ENCODE measurements at places on chromosomes 5 and 9.
A peak's percentile ranks its signal among the peaks of the same experiment; 100 is the strongest.

- DNase-seq = peak; percentile 61
Observed at GRCh38 chr9:36941441-36941840, 92.6 kb downstream of the PAX5 start.

- no peak for DNase-seq
Observed at GRCh38 chr9:136021171-136021871, 60.1 kb upstream of the UBAC1 start.

- no peak for DNase-seq
Observed at GRCh38 chr5:38515646-38516045, 40.8 kb downstream of the LIFR start.

- DNase-seq = no peak
Observed at GRCh38 chr9:69355232-69355631, 30.2 kb downstream of the ENTREP1 start.

DNA sequence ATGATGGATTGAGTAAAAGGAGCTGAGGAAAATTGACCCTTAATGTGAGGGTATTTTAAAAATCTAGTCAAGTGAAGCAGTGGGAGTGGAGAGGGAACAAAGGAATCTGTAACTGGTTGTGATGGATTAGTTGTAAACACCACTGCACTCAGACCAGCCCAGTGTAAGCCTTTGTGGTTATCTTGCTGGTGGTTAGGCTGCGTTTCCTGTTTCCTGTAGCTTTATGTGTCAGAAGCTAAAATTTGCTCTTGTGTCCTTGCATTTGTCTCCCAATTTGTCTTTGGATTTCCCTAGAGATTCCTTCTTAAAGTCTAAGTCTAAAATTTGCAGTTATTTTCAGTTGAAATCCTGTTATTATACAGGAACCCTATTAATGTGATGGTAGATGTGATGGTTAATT is 6.3 kb downstream of the IFNA21 start:
- DNase-seq = no peak

GRCh38 chr9:38527503-38527902 is 92.9 kb downstream of the ANKRD18A start:
- no peak for DNase-seq

DNA sequence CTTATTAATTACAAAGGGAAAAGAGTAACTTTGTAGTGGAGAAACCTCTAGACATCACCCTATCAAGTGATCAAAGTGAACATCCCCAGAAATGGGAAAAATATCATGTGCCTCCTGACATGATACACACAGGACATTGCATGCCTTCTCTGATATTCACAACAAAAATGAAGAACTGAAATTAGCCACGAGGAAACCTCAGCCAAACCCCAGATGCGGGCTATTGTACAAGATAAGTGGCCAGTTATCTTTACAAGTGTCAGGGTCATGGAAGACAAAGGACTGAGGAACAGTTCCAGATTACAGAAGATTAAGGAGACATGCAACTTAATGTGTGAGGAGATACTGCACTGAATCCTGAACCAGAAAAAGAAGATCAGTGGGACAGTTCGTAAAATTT is 23.8 kb upstream of the NPM1 start:
- DNase-seq = no peak

- DNase-seq = no peak
Observed at GRCh38 chr9:116287721-116288120, 134.1 kb downstream of the PAPPA start.

GRCh38 chr5:140240987-140241706 is 61.8 kb downstream of the PFDN1 start:
- DNase-seq = no peak

- DNase-seq = no peak
Observed at GRCh38 chr5:54440456-54440893, 15.0 kb upstream of the HSPB3 start.

DNA sequence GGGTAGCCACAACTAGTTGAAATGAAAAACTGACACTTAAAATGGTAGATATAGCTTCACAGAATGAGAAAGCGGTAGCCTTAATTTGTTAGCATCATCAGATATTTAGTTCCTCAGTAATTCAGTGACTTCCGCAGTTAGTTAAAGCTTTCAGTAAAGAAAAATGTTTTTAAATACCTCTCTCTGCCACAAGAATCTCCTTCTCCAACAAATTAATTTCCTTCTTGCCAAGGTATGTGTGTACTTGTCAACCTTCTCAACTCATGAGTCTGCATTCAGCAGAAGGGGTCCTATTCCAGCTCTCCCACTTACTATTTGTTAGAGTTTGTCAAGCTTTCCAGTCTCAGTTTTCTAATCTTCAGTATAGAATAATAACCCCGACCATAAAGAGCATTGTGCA is 26.3 kb upstream of the ERAP1 start:
- no peak for DNase-seq

DNA sequence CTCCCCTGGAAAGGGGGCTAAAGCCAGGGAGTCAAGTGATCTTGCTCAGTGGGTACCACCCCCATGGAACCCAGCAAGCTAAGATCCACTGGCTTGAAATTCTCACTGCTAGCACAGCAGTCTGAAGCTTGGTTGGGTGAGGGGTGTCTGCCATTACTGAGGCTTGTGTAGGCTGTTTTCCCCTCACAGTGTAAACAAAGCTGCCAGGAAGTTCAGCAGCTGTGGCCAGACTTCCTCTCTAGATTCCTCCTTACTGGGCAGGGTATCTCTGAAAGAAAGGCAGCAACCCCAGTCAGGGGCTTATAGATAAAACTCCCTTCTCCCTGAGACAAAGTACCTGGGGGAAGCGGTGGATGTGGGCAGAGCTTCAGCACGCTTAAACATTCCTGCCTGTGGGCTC is 17.1 kb upstream of the EPB41L4A start:
- DNase-seq = no peak

GRCh38 chr9:34252670-34253459 is 74.0 kb downstream of the UBAP1 start:
- no peak for DNase-seq

DNA sequence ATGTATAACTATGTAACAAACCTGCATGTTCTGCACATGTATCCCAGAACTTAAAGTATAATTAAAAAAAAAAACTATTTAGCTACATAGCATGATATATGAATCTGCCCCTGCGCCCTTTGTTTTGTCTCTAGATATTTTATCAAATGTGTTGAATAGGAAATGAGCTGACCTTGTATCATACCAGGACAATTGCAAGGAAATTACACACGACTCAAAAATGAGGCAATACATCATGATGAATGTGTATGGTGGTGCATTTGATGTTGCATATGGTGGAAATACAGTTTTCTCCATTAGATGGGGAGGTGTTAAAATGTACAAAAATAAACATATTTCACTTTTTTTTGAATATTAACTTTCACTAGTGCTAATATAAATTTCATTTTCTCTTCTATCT is 28.6 kb upstream of the CEP78 start:
- DNase-seq = no peak

DNA sequence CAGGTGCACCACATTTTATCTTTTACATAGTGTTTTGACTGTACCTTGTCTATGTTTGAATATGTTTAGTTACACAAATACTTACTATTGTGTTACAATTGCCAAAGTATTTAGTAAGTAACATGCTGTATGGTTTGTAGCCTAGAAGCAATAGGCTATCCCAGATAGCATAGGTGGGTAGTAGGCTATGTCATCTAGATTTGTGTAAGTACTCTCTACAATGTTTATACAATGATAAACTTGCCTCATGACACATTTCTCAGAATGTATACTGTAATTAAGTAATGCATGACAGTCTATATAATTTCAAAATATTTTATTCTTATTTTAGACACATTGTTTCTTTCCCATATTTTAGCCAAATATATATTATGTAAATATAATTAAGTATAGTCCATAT is 836.8 kb upstream of the CDH9 start:
- DNase-seq = no peak

GRCh38 chr5:140221697-140222223 is 46.8 kb downstream of the CYSTM1 start:
- DNase-seq = no peak

- DNase-seq = no peak
Observed at GRCh38 chr9:14051419-14051818, 262.5 kb downstream of the NFIB start.

- DNase-seq = no peak
Observed at GRCh38 chr9:116233160-116233530, 79.6 kb downstream of the PAPPA start.

GRCh38 chr9:35736201-35736633 is 3.8 kb downstream of the CREB3 start:
- no peak for DNase-seq

GRCh38 chr5:90530736-90531487 is 1.5 kb upstream of the LYSMD3 start:
- DNase-seq = no peak

DNA sequence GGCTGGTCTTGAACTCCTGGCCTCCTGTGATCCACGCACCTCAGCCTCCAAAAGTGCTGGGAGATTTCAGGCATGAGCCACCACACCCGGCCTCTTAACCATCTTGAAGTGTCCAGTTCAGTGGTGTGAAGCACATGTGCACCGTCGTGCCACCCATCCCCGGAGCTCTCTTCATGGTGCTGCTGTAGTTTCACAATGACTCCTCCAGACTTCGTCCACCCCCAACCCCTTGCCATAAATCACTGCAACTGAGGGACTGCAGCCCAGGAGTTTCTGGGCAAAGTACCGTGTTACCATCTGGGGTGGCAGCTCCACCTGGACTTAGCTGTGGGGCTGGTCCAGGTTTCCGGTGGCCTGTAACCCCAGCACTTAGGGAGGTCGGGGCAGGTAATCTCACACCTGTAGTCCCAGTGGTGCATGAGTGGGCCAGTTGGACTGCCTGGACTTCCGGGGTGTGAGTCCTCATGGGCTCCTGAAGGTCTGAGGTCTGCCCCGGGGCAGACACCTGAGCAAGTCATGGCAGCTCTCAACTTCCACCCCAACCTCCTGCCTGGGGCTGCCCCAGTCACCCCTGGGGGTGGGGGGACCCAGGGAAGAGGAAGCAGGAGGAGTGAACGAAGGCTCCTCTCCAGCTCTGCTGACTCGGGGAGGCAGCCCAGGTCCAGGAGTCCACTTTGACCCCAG is 6.6 kb upstream of the N4BP3 start:
- no peak for DNase-seq

DNA sequence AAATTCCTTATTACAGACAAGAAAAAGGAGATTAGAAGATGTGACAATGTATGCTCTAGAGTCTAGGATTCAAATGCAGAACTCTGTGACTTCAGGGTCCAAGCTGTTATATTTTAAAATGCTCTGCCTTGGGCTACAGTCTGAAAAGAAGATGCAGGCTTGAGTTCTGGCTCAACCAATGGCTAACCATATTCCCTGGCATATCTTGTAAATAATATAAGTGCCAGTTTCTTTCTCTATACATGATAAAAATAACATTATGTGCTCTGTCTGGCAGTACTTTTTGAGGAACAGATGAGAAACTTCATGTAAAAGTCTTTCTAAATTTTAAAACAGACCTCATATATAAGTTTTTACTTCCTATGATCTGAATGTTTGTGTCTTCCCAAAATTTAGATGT is 926.5 kb upstream of the CDH6 start:
- no peak for DNase-seq

- no peak for DNase-seq
Observed at GRCh38 chr5:130112246-130112645, 208.0 kb downstream of the CHSY3 start.

- DNase-seq = no peak
Observed at GRCh38 chr9:71096421-71097108, 24.9 kb downstream of the TRPM3 start.

GRCh38 chr5:93607367-93608258 is 24.6 kb downstream of the NR2F1 start:
- peak; percentile 83 for DNase-seq

DNA sequence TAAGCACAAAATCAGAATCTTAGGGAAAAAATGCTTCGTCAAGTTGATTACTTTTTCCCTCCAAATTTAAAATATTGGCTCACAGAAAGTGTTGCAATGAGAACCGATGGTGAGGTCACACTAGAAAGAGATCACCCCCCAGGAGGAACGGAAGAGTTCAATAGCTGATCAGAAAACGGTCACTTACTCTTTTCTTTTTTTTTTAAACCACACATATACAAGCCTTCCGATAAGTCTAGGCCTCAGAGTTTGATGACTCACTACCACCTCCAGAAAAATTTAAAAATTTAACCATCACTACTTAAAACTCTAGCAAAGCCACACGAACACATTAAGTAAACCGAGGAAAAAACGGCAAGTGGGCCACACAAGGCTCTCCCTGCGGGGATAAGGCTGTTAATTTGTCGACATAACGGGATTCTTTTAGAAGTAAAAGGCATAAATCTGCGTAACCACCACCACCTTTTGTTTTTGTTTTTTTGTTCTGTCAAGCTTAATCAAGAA is 1.2 kb downstream of the SURF4 start:
- no peak for DNase-seq

- DNase-seq = no peak
Observed at GRCh38 chr9:133874060-133874657, 118.0 kb downstream of the VAV2 start.

- no peak for DNase-seq
Observed at GRCh38 chr5:612498-613424, 621 bp downstream of the CEP72 start.

Data from vagina (tissue), 2 donors.